ENCODE measurements at places on chromosomes 1 and 21. TPM values are rescaled to one million over a fixed set of nuclear protein-coding genes. Genes with fewer than 3 reads are reported as not detected.

- DNase-seq = no peak
Measured at GRCh38 chr1:226912587-226913176, 27.4 kb upstream of the COQ8A start.

DNA sequence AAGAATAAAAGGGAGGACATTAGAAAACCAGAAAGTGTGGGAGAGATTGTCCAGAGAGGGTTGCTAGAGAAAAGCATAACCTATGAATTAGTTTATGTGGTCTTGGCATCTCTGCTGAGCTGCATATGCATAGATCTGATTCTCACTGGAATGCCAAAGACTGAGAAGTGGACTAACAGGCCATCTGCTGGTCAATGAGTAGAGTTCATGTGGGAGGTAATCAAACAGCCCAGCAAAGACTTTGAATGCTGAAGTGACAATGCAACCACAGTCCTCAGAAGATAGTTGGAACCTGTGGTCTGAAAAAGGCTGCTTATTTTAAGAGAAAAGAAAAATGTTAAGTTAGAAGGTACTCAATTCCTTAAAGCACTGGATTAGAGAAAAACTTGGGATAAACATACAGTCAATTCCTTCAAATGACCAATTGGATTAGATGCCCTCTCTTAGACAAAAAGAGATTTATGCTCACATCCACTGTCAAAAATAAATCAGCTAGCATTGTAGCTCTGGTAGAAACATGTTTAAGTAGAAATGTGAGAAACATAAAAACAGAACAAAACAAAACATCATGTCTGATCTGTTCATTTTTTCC is 382.8 kb downstream of the AMY1C start:
- DNase-seq = no peak

DNA sequence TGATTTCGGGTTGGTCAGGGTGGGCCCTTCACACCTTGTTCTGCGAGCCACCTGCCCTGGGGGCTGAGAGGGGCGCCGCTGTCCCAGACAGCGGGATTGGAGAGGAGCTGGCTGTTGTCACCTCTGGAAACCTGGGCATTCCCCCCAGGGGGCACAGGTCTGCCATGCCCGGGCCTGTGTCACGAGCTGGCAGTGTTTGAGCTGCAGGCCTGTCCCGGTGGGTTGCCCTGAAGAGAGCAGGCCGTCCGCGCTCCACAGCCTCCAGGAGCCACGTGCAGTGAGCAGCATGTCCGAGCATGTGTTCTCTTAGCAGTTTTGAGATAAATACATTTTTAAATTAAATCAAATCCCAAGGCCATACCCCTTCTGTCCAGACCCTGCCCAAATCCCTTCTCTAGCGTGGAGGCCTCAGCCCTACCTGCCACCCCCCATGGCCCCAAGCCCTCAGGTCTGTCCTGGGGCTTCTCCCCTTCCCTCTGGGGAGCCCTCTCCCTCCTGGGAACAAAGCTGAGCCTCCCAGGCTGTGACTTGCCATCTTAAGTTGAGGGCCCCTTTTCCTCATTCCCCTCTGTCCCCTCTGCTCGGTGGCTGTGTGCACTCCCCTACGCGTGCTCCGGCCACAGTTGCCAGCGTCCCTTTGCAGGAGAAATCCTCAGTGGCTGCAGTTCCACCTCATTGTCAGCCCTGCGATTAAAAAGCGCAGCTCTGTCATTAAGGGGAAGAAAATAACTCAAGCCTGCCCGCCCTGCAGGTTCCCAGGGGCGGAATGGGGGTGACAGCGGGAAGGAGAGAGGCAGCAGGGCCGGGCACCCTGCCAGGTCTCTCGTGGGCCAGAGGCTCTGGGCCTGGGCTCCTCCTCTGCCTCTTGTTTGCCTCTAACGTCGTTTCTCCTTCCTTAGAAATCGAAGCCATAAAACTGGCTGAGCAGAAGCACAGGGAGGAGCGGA is 26.6 kb downstream of the SLX9 start:
- DNase-seq = no peak

DNA sequence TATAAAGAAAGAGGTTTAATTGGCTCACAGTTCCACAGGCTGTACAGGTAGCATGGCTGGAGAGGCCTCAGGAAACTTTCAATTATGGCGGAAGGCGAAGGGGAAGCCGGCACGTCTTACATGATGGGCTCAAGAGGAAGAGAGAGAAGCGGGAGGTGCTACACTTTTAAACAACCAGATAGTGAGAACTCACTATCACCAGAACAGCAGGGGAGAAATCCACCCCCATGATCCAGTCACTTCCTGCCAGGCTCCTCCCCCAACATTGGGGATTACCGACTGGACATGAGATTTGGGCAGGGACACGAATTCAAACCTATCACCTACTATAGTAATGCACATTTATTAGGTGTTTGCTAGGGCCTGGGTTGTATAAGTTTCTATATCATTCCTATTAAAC is 117.8 kb downstream of the ZMYM4 start:
- DNase-seq = no peak

DNA sequence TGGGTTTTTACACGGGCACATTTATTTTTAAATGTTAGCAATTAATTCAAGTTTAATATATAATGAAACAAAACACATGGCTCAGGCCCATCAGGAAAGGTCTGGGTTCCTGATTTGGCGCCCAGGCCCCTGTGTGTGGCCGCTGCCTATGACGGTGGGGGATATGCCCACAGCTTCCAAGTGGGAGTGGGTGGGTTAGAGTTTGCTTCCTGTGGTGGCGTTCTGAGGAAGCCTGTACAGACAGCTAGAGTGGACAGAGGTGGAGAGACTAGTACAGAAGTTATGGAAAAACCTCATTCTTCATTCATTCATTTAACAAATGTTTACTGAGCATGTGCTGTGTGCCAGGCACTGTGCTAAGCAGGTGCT is 22.4 kb upstream of the EPS8L3 start:
- DNase-seq = no peak

DNA sequence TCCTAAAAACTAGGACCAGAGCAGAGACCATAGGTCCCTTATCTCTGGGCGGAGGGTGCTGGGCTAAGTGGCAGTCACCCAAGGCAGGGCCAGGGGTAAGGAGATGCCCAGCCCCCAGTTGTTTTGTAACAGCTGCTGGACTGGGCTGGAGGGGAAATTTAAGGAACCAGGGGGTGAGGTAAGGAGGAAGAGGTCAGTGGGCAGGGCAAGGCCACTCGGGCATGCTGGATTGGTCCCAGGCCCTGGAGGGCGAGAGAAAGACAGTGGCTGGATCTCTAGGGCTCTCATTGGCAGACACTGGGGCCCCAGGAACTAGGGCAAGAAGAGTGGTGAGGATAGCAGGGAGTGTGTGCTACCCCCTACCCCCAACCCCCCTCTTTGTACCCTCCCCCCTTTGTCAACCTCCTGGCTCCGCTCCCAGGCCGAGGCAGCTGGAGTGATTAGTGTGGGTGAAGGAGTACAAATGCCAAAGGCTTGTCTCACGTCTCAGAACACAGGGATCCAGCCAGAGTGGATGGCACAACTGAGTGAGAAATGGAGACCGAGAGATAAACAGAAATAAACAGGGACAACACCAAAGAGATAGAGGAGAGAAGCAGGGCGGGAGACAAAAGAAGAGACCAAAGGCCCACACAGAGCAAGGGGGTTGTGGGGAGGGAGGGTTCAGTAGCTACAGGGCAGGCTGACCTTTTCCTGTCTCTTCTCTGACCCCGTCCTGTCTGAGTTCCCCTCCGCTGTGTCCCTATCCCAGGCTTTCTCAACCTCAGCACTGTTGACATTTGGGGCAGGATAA is 20.5 kb upstream of the THRAP3 start:
- no peak for DNase-seq

- DNase-seq = no peak
Measured at GRCh38 chr1:171715813-171716251, 26.0 kb downstream of the VAMP4 start.

- DNase-seq = no peak
Measured at GRCh38 chr1:5098981-5099385, 444.6 kb downstream of the AJAP1 start.

DNA sequence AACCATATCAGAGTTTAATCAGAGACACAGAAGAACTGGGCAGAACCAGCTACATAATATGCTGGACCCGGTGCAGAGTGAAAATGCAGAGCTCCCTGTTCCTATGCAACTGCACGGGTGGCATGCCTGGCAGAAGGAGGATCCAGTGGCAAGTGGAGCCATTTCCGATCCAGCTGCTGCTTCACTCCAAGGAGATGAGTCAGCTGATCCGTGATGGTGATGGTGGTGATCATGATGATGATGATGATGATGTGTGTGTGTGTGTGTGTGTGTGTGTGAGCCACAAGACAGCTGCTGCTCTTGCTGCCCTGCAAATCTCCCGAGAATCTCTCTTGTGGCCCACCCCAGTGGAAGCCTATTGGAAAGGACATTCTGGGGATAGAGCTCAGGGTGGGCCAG is 133.0 kb downstream of the URB2 start:
- no peak for DNase-seq

- DNase-seq = peak; percentile 7
Measured at GRCh38 chr21:34583926-34584563, 30.9 kb downstream of the RCAN1 start.

DNA sequence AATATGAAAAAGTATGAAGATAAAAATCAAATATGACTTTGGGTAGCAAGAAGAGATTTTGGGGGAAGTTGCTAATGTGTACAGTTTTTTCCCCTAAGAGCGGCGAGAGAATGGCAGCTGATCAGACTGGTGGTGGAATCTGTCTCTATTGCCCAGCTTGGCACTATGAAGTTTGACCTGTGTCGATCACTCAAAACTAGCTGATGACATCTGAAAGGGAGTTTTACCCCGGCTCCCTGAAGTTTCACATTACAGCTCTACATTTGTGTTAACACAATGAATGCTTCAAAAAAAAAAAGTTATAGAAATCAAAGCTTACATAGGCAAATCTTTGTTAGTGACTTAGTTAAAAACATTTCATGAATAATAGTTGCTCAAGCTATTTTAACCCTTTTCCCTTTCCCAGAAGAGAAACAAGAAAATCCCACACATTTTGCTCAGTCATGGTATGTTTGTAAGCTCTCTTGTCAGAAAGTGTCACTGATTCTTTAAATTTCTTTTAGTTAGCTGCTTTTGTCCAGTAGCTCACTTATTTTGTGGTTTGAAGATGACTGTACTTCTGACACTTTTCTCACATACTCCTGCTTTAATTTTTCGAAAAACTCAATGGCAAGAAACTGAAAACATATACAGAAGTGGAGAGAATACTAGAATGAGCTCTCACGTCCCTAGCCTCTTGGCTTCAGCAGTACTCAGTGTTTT is 41.3 kb downstream of the DYRK1A start:
- no peak for DNase-seq

GRCh38 chr1:1374589-1374928 is 448 bp downstream of the AURKAIP1 start:
- DNase-seq = no peak

DNA sequence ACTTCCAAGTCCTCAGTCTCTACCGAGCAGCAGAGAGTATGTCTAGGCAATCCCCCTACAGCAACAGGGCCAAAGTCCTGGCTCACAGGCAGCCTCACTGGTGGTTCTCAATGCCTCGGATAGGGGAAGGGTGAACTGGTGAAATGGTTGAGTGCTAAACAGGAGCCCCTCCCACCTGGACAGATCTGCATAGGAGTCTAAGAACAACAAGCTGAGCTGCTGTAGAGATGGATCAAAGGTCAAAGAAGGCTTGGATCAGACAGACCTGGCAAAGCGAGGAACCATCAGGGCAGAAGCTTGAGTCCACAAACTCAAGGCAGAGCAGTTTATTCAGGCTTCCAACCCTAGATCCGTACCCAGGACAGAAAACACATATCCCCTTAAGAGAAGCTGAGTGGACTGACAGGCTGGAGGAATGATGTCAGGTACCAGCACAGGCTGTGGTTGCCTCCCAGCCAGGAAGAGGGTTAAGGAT is 31.8 kb downstream of the RABIF start:
- DNase-seq = no peak

GRCh38 chr21:14833241-14833640 is 231.6 kb downstream of the NRIP1 start:
- no peak for DNase-seq

- no peak for DNase-seq
Measured at GRCh38 chr1:116686723-116687352, 19.3 kb upstream of the IGSF3 start.

DNA sequence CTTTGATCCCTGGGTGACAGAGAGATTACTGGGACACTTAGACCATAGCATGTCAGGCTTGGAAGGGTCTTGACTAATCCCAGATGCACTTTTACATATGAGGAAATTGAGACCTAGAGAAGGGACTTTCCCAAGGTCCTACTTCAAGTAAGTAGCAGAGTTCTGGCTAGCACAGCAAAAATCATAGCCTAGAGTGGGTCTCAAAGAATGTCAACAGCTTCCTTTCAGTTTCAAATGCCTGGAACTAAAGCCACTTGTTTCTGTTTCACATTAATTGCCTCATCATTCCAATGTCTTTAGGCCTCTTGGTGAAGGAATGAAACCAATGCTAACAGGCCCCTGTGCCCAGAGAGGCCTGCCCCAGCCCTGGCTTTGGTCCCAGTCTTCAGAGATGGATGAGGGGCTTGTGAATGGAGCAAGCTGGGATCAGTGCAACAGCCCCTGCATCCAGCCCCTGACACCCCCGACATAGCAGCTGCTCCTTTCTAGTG is 26.6 kb downstream of the ATF3 start:
- no peak for DNase-seq

GRCh38 chr1:108877348-108878159 is 769 bp downstream of the GPSM2 start:
- DNase-seq = no peak

- no peak for DNase-seq
Measured at GRCh38 chr1:118928739-118929554, 59.2 kb downstream of the TBX15 start.

DNA sequence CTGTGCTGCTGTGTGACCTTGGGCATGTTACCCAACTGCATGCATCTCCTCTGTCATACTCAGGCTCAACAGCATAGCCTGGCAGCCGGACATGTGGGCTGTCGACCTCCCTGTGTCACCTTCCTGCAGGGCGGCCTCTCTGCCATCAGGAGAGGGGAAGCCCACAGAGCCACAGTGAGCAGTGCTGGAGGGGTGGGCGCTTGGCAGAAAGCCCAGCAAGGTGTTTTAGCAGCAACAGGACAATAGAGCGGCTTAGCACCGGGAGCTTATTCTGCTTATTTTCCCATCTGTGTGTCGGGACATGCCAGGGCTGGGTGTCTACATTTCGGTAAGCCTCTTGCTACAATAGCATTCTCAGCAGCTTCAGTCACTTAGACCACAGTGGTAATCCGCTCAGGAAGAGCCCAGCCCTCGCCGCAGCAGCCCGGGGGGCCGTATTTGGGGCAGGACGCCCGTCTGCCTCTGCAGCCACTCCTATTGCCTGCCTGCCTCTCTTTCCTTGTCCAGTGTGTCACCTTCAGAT is 22.8 kb upstream of the CDK18 start:
- DNase-seq = no peak

DNA sequence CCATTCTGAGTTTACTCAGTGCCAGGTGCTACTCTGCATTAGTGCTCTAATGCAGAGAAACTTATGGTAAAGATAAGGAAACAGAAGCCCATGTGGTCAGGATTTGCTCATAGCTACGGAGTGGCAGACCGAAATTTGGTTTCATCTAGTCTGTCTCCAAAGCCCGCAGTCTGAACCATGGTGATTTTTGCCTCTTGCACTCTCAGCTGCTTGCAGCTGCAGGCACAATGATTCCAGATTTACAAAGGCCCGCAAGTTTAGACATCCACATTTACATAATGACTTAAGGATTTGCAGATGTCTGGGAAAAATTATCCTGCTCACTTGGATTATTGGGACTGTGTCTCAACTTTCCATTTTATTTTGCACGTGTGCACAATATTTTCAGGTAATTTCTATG is 161.3 kb upstream of the KCNJ6 start:
- no peak for DNase-seq

Gene MXRA8
- total RNA-seq = 440 TPM

Gene TAS1R2
- total RNA-seq = not detected

Gene NEXN
- total RNA-seq = 19.5 TPM

Gene EFNA4
- total RNA-seq = 12.4 TPM

Gene RGS13
- total RNA-seq = not detected

Gene ADAMTSL4
- 2.6 TPM for total RNA-seq

Gene LRRN2
- total RNA-seq = not detected

Gene MAP10
- 0.52 TPM for total RNA-seq

Gene A3GALT2
- total RNA-seq = 0.35 TPM
